ENCODE measurements at places on chromosomes 6 and 20.

DNA sequence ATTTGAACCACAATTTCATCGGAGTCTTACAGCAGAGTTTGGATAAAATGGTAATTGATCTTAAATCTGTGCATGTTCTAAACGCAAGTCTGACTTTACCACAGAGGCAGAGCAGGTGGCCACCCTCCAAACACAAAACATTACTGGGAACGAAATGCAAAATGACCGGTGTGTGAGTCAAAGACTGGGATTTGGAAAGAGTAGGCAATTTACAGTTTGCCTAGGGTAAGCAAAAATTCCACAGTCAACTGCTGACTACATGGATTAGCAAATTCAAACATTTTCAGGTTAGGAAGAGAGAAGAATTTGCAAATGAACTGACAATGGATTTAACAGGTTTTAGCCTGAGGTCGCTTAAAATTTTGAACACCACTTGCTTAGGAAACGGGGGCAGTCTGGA is 444.4 kb downstream of the HDGFL1 start:
- no peak for DNase-seq

GRCh38 chr6:108561742-108562502 is 1.2 kb downstream of the FOXO3 start:
- DNase-seq: peak; percentile 39

- no peak for DNase-seq
Measured at GRCh38 chr20:34201531-34201930, 39.7 kb upstream of the ASIP start.

DNA sequence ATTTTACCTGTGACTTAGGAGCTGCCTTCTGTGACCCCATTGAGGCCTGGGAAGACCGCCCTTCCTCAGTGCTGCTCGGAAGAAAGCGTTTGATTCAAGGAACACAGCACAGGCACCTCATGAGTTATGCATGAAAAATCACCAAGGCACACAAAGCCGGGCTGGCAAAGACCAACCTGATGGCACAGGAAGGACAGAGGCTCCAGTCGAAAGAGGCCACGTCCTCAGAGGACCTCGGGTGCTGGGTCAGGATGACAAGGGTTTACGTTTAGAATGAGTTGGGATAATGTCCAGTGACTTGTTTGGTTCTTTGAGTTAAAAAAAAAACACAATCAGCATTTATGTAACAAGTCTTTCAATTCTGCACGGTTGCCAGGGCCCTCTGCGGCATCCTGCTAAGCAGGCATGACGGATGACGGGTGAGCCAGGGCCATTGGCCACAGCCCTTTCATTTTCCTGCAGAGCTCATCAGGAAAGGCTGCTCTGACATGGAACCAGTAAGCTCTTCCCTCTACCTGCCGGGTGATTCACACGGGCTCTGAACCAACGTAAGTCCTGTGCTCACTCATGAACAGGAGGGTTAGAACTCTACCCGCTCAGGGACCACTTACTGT is 112.8 kb downstream of the DACT2 start:
- DNase-seq: no peak

Measured in EL (cell line).